Stimulated activated CD4-positive, alpha-beta T cell treated with anti-CD3 and anti-CD28 coated beads, Interleukin-1b, Interleukin-23, amount 100 ng/mL, for 24 hours (primary cell): ENCODE measurements at places on chromosomes 13 and 19.

DNA sequence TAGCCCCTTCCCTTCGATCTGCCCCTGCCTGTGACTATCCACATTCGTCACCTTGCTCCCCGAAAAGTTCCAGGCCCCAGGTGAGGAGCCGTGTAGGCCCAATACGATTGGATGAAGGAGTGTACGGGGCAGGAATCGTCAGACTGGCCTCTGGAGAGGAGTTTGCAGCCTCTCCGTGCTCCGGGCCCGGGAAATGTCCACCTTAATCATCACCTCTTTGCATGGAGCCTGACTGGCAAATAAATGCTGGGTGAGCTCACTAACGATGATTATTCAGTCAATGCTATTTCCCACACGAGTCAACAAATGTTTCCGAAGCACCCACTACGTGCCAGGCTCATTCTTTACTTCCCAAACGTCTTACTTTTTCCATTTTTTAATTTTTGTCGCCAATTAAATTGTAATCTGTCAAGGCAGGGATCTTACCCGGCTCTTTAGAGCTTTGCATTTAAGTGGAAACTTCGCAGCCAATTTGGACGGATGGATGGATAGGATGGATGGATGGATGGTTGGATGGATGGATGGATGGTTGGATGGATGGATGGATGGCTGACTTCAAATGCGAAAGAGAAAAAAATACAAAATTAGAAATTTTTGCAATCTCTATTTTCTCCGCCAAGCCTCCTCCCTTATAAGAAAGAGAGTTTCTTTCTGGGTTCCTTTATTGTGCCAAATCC lies 45.8 kb downstream of the TGDS start:
- no peak for DNase-seq

DNA sequence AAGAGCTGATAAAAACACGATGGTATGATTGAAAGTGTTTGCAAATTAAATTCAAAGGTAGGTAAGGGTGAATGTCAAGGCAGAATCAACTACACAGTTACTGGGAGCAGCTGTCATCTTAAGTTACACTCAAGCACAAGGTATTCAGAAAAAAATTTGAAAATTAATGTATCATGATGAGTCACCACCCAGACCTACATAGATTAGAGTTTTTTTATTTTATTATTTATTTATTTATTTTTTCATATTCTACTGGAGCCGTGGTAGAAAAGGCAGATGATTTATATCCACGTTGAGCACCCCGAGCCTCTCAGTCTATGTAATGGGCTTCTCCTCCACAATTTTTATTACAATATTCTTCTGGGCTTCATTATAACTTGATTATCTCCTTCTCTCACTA lies 728.9 kb upstream of the ARGLU1 start:
- DNase-seq: no peak

- no peak for DNase-seq
Measured at GRCh38 chr19:40693150-40693788, 2.8 kb upstream of the NUMBL start.

- DNase-seq: no peak
Measured at GRCh38 chr13:112940236-112940635, 28.8 kb upstream of the MCF2L start.

GRCh38 chr19:18208098-18208951 lies 4.5 kb upstream of the RAB3A start:
- no peak for DNase-seq

- no peak for DNase-seq
Measured at GRCh38 chr13:99471221-99472121, 29.8 kb upstream of the TM9SF2 start.

DNA sequence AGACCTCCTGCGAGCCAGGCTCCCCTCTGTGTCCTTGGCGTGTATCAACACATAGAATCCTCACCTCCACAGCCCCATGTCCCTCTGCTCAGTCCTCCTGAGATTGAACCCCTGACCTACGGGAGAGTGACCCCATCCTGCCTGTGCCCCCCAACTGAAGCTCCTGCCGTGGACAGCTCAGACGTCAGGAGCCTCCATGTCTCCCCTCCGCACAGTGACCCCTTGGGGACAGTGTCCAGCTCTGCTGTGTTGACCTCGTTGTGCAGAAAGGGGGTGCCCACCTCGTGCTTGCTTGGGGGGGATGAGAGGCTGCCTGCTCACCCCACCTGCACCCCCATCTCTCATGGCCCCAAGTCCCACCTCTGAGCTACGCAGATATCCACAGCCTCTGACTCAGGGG lies 490 bp upstream of the SIGLEC9 start:
- DNase-seq: no peak

- no peak for DNase-seq
Measured at GRCh38 chr13:80011448-80012212, 329.3 kb downstream of the SPRY2 start.

- DNase-seq: no peak
Measured at GRCh38 chr13:48214519-48215121, 18.4 kb upstream of the ITM2B start.

- DNase-seq: no peak
Measured at GRCh38 chr13:36069881-36070366, 61.3 kb downstream of the DCLK1 start.

GRCh38 chr19:7819337-7819736 lies 10.7 kb upstream of the EVI5L start:
- DNase-seq: no peak

GRCh38 chr13:50104493-50104892 lies 89.2 kb downstream of the KCNRG start:
- DNase-seq: no peak

GRCh38 chr13:43522788-43523187 lies 264.0 kb downstream of the ENOX1 start:
- no peak for DNase-seq

DNA sequence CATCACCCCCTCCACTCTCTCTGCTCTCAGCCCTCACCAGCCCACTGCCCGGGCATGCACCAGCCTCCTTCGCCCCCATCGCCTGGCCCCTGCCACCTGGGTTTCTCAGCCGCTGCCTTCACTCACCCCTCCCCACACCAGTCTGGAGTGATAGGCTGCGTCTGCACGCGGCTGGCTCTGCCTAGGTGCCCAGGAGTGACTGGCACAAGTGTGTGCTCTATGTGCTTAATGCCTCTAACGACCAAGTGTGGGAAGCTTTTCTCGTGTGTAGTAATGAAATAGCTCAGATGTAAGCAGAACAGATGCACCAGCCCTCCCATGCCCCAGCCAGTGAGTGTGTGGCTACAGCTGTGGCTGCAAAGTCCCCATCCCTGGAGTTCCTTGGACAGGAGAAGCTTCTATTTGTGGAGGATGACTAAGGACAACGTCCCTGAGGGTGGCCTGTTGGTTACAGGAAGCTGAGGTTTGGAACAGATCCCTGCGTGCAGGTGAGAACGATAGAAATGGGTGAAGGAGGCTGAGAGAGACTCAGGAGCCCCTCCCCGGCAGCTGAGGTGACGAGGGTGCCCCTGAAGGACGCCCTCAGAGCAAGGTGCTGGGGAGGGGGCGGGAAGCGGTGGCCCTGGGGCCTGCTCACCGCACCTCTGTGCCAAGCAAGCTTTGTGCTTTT lies 35.6 kb downstream of the ATP11A start:
- no peak for DNase-seq

- no peak for DNase-seq
Measured at GRCh38 chr19:46813839-46814358, 25.5 kb upstream of the SLC1A5 start.

GRCh38 chr19:44909775-44910174 lies 4.2 kb downstream of the APOE start:
- DNase-seq: no peak

- no peak for DNase-seq
Measured at GRCh38 chr13:56586976-56587375, 553.7 kb upstream of the PRR20A start.

GRCh38 chr19:41796901-41797300 lies 514 bp downstream of the CEACAM3 start:
- no peak for DNase-seq

DNA sequence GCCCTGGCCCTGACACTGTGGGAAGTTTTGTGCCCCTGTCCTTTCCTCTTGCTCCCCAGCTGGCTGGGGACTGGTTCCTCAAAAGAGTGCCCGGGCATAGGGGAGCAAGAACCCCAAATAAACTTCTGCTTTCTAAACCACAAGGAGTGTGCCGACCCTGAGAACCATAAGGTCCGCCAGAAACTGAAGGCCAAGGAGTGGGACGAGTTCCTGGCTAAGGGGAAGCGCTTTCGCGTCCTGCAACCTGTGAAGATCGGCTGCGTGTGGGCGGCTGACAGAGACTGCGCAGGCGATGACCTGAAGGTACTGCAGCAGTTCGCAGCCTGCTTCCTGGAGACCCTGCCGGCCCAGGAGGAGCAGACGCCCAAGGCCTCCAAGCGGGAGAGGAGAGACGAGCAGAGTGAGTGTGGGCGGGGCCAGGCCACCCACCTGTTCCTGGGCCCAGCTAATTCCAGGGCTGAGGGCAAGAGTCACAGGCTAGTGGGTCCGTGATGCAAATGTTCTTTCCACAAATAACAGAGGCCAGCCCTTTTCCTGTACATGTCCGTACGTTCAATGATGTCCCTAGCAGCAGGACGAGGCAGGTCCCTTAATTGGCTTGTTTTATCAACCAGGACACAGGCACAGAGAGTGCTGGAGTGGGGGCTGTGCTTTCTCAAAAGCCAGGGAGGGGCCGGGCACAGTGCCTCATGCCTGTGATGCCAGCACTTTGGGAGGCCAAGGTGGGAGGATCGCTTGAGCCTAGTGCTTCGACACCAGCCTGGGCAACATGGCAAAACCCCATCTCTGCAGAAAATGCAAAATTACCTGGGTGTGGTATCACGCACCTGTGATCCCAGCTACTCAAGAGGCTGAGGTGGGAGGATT lies 25.6 kb downstream of the UBXN6 start:
- DNase-seq: no peak

DNA sequence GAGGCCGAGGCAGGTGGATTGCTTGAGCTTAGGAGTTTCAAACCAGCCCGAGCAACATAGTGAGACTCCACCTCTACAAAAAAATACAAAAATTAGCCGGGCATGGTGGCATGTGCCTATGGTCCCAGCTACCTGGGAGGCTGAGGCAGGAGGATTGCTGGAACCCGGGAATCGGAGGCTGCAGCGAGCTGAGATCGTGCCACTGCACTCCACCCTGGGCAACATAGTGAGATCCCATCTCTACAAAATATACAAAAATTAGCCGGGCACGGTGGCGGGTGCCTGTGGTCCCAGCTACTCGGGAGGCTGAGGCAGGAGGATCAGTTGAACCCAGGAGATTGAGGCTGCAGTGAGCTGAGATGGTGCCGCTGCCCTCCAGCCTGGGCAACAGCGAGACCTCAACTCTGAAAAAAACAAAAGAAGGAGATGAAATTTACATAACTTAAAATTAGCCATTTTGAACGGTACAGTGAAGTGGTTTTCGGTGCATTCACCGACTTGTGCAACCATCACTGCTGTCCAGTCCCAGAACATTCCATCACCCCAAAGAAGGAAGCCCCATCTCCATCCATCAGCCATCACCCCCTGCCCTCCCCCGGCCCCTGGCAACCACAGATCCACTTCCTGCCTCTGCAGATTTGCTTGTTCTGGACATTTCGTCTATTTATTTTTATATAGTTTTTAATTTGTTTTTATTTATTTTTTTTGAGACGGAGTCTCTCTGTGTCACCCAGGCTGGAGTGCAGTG lies 1.6 kb upstream of the AZU1 start:
- no peak for DNase-seq

- DNase-seq: no peak
Measured at GRCh38 chr19:51026554-51026831, at the start of gene KLK11. TSS of gene KLK11 (minus strand) at chr19:51026616. CDS start at chr19:51025631, 985 bp downstream.
